ENCODE measurements at places on chromosomes 11 and 22. TPM values are rescaled to one million over a fixed set of nuclear protein-coding genes. Genes with fewer than 3 reads are reported as not detected.

- DNase-seq: no peak
These were observed 19.9 kb downstream of the SLC25A18 start for GRCh38 chr22:17583151-17583550.

DNA sequence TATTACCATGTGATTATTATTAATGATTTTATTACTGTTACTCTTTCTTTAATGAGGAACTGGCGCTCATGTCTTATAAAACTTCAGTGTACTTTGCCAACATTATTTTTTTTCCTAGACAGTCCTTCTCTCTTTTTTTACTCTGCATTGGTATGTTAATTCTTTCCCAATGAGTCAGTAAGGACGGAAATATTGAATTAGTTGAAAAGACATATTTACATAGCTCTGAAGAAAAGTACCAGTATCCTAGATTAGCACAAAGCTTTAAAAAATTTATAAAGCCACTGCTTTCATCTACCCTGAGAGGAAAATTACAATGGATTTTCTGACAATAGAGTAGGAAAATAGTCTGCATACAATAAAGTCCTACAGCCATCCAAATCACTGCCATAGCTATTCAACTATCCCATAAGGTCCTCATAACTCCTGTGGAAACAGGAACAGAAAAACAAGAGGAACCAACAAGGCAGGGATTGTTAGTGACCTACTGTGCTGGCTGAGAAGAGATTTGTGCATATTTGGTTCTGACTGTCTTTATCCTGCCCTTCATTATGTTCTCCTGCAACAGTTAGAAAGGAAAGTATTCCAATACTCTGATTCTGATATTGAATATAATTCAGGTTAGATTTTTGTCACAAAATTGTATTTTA is 314.4 kb downstream of the AASDHPPT start:
- no peak for DNase-seq

DNA sequence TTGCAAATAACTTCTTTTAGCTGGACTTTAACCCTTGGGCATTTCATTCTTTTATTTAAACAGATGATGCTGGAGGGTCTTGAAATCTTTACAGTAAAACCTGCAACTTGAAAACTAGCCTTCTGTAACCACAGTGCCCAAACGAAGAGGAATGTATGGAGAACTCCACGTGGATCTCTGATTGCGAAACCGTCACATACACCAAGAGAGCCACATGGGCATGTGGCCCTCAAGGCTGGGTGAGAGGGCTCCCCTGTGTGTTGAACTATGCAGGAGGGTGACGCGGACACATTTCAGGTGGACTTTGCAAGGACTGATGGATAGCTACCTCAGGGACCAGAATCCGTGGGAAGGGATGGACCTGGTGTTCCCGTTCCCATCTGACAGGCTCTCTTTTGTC is 30.6 kb downstream of the FAM118A start:
- DNase-seq: no peak

DNA sequence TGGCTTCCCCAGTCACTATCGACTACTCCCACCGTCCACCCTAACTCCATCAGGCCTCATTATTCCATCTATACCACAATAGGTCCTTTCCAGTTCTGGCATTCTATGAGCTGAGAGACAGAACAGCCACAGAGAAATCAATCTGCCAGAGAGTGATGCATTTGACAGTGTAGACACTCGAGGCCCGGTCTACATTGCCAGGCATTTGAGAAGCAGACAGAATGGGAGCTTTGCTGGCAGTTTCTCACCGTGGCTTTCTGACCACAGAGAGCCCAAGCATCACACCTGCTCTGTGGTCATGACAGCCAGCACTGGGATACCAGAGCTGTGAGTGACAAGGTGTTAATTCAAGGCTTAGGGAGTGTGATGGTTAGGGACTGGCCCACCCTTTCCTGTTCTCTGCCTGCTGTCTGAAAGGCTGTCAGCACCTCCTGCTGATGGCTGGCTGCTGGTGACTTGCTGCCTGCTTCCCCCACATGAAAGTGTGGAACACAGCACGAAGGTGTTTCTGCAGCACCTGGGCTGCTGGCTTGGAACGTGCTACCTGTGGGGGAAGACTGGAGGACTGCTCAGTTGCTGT is 137.8 kb downstream of the KIRREL3 start:
- DNase-seq: no peak

GRCh38 chr11:77779935-77780334 is 40.6 kb downstream of the RSF1 start:
- DNase-seq: no peak

- no peak for DNase-seq
These were observed 57.0 kb downstream of the BRD1 start for GRCh38 chr22:49770547-49771265.

GRCh38 chr22:37855462-37855861 is 6.2 kb downstream of the EIF3L start:
- no peak for DNase-seq

DNA sequence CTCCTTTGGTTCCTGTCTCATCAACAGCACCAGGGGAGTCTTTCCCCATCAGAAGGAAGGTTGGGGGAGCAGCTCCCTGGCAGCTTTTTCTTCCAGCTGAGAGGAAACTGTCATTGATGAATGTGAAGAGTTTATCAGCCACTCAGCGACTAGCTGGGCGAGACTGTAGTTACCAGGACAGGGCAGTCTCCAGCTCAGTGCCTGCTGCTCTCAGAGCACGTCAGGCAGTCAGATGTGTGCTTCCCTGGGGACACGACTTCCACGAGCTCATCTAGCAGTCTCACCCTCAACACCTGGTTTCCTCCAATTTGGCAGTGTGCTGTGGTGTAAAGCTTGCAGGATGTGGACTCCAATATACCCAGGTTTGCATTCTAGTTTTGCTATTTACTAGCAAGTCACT is 12.5 kb upstream of the C1QTNF4 start:
- DNase-seq: no peak

- no peak for DNase-seq
These were observed 31.9 kb downstream of the MAML2 start for GRCh38 chr11:96311120-96311568.

GRCh38 chr11:74634537-74634936 is 42.2 kb downstream of the POLD3 start:
- DNase-seq: no peak

DNA sequence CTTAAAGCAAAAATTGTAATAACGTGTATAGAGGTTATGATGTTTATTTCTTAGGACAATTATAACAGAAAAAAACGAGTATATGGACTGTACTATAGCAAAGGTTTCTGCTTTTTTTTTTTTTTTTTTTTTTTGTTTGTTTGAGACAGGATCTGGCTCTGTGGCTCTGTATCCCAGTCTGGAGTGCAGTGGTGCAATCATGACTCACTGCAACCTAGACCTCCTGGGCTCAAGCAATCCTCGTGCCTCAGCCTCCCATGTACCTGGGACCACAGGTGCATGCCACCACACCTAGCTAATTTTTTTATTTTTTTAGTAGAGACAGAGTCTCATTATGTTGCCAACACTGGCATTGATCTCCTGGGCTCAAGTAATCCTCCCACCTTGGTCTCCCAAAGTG is 39.2 kb downstream of the ZFTA start:
- DNase-seq: no peak

The ABTB2 gene
- total RNA-seq: 3.2 TPM

The OR4A16 gene
- total RNA-seq: not detected

The OR5A2 gene
- not detected for total RNA-seq

The BATF2 gene
- total RNA-seq: 0.85 TPM

The C11orf86 gene
- total RNA-seq: not detected

The ANO9 gene
- 1.3 TPM for total RNA-seq

The PDE2A gene
- 18.6 TPM for total RNA-seq

All from urinary bladder (tissue), 4 donors.